ENCODE measurements at places on chromosomes 2 and 18. TPM values are rescaled to one million over a fixed set of nuclear protein-coding genes. Genes with fewer than 3 reads are reported as not detected.

- no peak for DNase-seq
Measured at GRCh38 chr2:1976112-1976511, 231.8 kb upstream of the PXDN start.

- no peak for DNase-seq
Measured at GRCh38 chr2:75002007-75002406, 43.6 kb downstream of the POLE4 start.

GRCh38 chr2:5940596-5941535, 248.7 kb downstream of the SOX11 start:
- DNase-seq, result no peak

DNA sequence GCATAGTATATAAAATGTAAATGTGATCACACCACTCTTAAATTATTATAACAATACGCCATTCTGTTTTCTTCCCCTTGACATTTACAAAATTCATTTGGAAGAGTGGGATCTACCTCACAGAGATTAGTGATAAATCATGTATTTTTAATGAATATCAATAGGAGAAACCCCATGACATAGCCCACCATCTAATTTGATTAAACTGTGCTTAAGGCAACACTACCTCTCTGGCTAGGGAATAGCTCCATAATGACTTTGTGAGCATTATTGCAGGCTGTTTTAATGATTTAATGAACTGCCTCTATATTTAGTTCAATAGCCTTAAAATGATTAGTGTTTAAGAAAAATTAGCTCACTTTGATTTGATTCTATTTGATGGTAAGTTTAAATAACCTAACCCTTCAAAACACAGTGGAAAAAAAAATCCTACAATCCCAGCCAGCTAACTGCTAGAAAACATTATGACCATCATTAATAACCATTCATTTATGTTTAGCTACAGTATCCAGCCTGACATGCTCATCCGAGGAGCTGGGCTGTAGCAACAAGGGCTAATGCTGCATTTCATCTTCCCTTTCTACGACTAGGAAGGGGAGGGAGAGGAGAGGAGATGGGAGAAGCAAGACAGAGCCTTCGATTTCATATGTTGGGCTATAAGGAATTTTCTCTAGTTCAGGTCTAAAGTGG, 75.3 kb upstream of the BCL11A start:
- DNase-seq, result no peak

DNA sequence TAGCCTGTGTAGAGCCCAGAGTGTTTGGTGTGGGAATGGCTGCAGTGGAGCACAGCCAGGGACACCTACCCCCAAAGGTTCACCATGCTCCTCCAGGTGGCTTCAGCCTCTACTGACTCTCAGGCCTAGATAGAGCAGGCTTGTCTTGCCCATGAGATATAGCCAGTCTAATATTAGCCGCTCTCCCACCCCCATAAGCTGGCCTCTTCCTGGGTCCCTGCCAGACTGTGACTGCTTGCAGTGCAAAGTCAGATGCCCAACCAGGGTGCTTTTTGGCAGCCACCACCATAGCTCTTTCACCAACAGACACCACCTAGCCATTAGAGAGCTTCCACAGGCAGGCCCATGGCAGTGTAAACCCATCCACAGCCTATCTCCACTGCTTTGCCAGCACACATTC, 405.3 kb downstream of the MBD2 start:
- DNase-seq, result no peak

Gene PAX3
- total RNA-seq, result 6.9 TPM

Gene MALL
- total RNA-seq, result 4.7 TPM

Measured in psoas muscle (tissue), 8 donors.